Activated T-helper 9 cell treated with anti-CD3 and anti-CD28 coated beads, Interleukin-2, amount 50 U/mL, for 16 hours (primary cell): ENCODE measurements at places on chromosomes 1 and 21.

DNA sequence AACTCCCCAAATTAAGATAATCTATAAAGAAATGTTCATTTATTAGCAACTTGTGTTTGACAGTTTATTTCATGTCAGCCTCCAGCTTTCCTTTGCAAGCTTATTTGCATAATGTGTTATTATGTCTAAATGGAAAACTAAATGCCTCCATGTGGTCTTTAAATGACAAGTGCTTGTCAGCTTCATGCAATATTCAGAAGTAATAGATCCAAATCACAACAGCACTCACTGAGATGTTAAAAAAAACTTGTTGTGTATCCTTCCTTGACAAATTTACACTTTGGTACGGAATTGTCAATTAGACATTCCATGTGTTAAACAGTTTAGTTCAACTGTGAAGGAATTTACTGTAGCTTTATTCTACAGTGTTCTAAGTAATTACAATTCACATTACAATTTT is 124.4 kb upstream of the PTBP2 start:
- DNase-seq = no peak

DNA sequence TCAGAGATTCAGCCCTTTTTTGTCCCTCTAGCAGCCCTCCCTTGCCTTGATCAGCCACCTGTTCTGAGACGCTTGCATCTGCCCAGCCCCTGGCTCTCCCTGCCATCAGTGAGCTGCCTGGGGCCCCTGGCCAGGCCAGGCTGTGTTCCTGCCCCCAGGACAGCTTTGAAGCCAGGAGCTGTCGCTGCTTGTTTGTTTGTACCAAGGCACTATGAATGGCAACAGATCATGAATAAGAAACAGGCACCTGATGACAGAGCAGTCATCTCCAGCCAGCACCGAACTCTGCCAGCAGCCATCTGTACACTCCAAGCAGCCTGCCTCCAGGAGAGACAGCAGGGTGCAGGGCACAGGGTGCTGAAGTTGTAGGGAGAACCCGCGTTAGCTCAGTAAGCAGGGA is 8.1 kb upstream of the VWA5B1 start:
- no peak for DNase-seq

DNA sequence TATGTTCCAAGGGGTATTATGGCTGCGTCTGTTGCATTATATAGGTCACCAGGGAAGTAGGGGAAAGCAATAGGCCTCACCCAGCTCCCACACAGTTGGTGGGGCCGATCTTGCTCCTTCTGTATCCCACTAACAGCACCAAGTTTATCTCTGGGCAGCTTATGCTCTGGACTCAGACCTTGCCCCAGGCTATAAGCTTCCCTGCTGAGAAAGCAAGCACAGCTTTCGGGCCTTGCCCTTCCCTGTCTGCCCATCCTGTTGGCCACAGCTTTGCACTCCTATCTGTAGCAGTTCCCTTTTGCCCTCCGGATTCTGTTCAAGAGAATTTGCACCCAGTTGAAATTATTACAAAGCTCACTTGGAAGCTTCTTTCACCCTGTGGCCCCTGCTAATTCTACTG is 12.9 kb downstream of the KCNE1 start:
- no peak for DNase-seq

- no peak for DNase-seq
These were observed at the start of gene LYPD8 for GRCh38 chr1:248755517-248755916. TSS of gene LYPD8 (minus strand) at chr1:248755759. CDS start at chr1:248751081, 4,678 bp downstream.

DNA sequence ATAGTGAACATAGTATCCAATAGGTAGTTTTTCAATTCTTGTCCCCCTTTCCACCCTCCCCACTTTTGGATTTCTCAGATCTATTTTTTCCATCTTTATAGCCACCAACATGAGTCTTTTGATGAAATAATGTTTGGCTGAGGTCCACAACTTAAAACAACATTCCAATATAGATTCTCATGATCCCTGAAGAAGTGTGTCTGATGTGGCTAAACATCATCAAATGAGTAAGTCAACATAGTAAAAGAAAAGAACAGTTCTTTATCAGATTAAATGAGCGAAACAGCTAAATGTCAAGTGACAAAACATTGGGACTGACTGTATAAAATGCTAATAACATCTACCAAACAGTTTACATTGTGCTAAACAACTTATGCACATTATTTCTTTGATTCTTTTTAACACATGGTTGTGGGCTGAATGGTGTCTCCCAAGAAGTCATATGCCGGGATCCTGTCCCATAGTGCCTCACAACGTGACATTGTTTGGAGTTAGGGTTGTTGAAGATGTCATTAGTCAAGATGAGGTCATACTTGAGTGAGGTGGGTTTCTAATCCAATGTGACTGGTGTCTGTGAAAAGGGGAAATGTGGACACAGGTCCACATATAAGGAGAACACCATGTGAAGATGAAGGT is 453.6 kb downstream of the LTN1 start:
- DNase-seq = no peak

DNA sequence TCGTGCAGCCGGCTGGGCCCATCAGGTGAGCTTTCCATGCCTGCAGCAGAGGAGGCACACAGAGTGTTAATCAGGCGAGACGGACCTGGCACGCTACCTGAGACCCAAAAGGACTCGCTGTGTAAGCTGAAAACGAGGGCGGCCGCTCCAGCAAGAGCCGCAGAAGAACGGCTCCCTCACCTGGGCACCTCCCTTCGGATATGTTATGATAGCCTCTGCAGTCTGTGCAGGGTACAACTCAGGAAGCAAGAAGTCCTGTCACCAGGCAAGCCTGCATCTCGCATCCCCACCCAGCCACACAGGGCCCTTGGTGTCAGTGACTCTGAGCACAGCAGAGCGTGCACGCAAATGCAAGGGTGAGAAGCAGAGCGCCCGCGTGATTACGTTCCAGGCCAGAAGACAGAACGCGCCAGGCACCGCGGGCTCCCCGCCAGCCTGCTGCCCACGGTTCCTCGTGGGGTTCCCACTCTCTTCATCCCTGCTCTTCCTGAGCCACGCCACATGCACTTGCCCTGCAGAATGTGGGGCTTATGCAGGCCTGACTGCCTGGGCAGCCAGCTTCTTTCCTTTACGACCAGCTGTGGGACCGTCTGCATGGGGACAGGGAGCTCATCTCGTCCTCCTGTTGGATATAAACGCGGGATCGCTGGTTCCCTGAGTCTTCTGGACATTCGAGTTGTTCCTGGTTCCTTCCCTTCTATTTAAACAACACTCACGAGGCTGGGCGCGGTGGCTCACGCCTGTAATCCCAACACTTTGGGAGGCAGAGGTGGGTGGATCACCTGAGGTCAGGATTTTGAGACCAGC is 20.2 kb upstream of the LRRC47 start:
- DNase-seq = no peak

DNA sequence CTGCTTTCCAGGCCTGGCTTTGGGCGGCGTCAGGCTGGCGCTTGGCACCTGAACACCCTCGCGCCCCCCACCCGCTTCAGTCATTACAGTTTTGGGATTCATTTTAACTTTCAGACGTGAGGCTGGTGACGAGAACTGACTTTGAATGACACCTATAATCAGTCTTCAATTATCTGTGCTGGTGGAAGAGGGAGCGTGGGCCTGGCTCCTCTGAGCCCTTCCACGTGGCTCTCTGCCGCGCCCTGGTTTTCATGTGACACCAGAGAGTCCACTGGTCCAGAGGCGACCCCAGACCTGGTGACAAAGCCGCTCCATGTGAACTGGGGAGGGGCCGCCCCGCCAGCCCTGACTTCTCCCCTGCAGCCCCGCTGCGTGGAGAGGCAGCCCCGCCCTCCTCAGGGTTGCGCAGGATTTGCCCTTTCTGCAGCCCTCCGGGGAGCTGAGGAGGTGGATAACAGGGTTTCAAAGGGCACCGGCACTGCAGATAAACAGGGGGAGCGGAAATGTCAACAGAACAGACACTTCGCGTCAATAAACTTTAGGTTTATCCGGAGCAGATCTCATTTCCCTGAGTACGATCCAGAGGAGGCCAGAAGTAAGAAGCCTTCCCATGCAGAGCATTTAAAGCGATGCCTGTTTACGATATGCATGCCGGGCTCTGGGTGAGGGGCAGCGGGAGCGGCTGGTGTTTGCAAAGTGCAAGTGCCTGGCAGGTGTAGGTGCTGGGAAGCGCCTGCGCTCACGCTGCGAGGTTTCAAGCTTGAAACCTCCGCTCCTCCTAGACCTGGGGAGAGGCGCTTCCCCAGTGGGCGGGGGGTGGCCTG is 56.4 kb downstream of the AJAP1 start:
- no peak for DNase-seq

DNA sequence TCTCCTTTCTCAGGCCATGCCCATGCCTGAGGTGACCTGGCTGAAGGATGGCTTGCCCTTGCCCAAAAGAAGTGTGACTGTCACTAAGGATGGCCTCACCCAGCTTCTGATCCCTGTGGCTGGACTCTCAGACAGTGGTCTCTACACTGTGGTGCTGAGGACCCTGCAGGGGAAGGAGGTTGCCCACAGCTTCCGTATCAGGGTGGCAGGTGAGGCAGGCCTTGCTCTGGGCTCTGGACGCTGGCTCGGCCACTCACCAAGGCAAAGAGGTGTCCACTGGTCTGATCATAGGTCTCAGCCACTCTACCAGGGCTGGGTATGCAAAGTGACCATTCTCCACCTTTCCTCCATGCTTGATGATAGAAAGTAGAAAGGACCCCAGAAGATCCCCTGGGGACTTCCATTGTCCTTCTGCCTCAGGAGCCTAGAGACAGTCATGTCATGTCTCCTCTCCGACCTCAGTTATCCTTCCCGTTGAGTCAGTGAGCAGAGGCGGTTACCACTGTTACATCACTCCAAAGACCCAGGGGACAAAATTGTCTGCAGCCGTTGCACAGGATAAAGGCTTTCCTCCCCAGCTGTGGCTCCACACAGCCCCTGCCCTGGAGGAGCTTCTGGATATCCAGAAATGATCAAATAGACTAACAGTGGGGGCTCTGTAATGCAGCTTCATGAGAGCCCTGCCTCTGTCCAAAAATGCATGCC is 34.2 kb downstream of the IGFN1 start:
- DNase-seq = no peak

GRCh38 chr1:235673981-235674380 is 24.4 kb upstream of the GNG4 start:
- no peak for DNase-seq

- no peak for DNase-seq
These were observed 89.0 kb downstream of the MACF1 start for GRCh38 chr1:39293375-39294070.

DNA sequence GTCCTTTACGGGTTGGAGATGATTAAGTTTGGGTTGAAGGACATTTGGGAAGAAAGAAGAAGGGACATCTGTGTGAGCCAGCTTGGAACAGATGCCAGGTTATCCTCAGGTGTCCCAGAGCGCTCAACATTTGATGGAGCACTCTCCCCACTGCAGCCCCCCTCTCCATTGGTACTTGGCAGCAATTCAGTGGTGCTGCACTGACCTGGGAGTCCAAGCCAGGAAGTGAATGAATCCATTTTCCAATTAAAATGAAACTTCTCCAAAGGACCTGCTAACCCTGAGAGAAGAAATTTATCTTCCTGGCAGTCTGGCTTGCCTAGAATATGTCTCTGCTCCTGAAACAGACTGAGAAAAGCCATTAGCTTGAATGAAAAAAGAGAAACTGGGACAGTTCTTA is 67.1 kb downstream of the FGGY start:
- DNase-seq = no peak

DNA sequence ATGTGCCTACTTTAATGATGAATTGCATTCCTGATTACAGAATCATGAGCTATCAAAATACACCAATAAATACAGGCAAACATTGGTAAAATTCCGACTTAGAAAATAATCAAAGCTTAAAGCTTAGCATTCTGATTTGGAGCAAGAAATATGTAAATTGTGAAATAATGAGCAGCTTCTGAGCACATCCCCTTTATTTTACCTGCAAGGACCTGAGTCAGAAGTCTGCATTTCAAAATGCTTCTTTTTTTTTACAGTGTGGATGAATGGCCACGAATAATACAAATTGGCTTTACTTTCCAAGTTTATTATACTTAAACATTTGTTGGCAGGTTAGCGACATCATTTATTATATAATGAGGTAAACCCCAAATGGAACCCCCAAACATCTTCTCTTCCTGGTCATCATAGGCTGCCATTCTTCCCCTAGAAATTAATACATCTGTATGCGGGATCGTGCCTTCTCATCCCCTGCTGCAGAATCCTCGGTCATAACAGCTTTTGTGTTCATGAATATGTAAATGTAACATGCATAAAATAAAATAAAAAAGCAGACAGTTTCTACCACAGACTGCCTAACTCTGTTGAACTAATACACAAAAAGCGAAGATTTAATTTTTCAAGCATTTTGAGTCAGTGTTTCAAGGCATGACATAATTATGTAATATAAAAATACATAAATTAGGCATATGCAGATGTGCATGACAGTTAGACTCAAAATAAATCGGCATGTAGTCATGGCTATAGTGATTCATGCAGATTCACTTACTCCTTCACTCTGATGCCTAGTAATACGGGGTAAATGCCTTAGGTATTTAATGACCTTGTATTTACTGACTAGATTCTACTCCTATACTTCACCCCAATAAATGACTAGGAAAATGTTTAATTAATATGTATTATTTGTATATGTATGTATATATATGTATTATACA is 339.7 kb downstream of the USP25 start:
- no peak for DNase-seq

GRCh38 chr1:157040802-157041201 is 4.7 kb downstream of the ARHGEF11 start:
- no peak for DNase-seq

DNA sequence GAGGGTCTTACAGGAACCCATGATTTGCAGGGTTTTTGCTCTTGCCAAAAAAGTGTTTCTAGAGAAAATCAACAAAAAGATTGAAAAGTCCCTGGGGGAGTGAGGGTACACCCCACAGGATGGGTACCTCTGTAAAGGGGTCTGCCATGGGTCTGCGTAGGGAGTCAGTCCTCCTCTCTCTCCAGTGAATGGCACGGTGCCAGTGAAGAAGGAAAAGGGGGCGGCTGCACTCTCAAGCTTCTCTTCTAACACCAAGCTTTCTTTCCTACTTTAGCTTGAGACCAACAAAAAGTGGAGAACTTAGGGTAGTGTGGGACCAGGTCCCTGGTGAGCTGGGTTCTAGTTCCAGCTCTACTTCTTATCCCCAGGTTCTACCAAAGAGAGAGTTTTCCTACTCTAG is 87.4 kb downstream of the GLUL start:
- no peak for DNase-seq

DNA sequence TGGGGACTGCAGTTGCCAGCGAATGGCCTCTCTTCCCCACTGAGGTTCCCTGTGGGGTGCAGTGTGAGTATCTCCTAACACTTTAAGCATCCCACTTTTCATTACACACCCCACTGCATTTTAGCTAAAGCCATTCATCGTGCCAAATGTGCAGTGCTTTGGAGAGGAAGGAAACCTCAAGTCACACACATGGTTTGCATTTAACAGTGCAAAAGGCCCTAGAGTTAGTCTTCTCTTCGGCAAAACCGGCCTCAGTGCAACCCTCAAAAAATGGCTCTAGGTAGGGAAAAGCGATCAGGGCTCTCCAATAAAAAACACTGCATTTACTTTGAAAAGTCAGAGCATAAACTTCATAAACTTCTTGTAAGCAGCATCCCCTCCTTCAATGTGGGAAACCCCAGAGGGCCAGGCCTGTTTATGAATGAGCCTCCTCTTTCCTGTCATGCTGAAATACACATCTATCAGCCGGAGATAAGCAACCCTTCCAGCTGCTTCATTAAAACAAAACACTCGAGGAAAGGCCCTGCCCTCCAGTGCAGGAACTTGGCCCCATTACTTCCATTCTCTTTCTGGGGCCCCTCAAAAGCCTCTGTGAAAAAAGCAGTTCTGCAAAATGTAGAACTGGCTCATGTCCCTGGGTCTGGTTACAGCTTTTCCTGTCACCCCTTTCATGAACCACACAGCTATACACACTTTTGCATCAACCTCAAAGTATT is 184.0 kb downstream of the CDC7 start:
- no peak for DNase-seq
